ENCODE measurements at places on chromosomes 6 and 20.

GRCh38 chr6:53506872-53507271 lies 38.0 kb downstream of the GCLC start:
- no peak for DNase-seq

DNA sequence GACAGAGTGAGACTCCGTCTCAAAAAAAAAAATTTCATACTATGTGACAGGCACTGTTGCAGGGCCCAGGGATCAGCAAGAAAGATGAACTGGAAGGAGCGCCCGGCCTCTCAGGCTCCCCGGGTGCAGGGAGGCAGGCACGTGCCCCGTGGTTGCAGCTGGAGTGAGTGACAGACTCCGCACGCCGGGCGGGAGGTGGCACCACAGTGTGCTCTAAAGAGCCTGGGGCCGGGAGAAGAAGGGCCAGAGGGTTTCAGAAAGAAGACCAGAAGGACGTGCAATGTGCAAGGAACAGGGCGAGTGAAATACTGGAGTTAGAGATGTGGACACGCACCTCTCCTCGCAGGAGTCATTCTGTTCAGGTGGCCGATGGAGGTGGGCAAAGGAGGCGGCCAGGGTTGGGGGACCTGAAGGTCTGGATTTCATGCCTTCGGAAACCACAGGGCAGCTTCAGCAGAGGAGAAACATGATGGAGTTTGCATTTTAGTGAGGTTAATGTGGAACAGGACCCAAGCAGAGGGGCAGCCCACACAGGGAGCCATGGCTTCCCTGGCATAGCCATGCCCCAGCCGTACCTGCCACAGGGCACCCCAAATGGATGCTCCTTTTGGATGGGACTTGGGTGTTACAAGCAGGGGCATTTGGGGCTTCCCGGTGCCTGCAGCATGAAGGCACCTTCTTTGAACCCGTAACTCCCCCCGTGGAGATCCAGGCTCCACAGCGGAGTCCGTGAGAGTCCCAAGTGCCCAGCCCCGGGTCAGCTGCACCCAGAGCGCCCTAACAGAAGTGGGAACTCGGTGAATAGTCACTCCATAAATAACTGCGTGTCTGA lies 226.2 kb downstream of the ERMARD start:
- DNase-seq: no peak

DNA sequence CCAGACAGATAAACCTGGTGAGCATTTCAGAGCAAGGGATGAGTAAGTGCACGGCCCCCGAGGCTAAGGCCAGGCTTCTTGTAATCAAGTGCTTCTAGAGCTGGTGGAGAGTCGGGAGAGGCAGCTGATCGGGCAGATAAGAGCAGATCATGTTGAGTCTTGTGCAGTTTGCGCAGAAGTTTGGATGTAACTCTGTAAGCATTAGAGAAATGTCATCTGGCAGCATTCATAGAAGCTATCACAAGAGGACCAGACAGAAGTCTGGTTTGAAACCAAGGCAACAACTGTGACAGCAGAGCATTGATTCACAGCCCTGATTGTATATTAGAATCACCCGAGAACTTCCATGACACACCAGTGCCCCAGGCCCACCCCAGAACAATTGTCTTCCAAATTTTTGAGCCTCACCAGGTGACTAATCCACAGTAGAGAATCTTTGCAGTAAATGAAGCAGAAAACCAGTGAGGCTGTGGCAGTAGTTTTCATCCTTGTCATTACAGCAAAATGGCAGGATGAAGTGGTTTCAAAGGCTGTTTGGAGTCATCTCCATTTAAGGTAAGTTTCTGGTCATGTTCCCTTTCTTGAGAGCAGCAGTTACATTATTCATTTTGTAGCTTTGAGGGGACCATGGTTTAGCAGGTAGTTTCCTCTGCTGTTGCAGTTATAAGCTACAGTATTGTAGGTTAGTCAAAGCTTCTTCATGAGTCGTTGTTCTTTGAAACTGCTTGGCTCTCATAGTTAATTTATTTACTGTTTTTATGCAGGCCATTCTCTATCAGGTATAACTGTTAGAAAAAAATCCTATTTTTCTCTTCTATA lies 84.1 kb downstream of the RNF217 start:
- DNase-seq: no peak

DNA sequence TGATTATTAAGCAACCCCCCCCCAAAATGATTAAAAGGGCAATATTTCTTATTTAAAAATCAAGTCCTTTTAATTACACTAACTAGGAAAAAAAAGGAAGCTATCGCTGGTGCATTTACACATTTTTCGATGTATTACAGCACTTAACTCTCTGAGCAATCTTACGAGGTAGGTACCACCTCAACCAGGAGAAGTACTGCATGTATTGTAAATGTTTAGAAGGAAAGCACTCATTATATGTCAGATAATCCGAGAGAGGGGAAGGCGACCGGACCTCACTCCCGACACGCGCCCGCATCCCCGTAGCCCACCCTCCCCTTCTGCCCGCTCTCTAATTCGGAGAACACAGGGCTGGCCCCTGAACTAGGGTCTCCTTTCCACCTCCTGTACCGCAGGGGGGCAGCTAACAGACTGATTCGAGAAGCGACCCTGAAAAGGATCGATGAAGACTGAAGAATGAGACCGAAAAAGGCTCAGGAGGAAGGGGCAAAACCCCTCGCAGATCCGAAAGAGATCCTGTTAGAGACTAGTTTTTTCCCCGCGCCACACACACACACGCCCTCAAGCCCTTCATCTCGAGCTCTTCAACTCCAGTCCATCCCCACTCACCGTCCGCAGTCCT lies 337 bp downstream of the ESF1 start:
- DNase-seq: no peak

DNA sequence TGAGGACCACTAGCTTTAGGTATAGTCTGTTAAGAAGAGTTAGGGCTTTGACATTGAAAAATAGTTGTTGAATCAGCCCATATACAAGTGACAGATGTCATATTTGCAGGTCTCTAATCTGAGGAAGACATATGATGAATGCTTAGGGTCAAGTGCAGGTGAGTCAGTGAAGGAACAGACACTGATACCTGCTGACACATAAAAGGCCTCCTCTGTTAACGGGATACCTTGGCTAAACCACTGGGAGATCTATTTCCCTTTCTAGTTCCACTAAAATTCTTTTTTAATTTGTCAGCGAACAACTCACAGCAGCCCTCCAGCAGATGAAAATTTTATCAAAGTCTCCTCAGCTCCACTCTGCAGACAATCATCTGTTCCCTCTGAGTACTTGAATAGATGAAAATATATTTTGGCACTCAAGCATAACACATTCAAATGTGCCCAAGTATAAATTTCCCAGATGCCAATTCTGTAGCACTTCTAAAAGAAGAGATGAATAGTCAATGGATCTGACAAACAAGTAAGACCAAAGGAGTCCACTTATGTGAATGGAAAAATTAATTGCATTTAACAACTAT lies 154.0 kb downstream of the KIF16B start:
- DNase-seq: no peak

DNA sequence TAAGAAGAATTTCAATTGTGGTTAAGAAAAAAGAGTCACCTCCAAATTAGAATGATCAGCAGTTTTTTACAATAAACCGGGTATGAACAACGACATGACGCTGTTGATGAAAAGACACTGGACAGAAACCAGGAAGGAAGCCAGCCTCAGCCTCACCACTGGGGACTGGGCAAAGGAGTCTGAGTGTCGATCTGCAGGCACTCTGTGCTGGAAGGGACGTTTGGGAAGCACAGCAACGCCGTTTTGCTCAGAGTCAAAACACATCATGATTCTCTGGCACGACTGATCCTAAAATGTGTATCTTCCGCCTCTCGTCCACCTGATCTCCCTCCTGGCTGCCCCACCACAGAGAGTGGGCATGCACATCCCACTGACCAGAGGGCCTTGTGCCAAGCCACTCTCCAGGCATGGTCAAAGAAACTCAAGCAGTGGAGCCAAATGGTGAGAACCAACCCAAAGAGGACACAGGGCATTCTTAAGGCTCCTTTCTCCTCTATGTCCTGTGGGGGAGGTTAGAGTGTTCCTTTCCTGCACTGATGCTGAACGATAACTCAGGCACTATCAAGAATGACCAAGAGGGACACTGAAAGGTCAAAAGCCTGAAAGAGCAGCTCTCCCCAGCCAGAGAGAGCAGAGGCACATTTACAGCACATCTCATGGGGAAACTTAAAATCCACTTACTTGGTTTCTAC lies 68.8 kb downstream of the AGPAT4 start:
- DNase-seq: no peak

- no peak for DNase-seq
Observed at GRCh38 chr6:161137839-161138542, 135.9 kb downstream of the AGPAT4 start.

DNA sequence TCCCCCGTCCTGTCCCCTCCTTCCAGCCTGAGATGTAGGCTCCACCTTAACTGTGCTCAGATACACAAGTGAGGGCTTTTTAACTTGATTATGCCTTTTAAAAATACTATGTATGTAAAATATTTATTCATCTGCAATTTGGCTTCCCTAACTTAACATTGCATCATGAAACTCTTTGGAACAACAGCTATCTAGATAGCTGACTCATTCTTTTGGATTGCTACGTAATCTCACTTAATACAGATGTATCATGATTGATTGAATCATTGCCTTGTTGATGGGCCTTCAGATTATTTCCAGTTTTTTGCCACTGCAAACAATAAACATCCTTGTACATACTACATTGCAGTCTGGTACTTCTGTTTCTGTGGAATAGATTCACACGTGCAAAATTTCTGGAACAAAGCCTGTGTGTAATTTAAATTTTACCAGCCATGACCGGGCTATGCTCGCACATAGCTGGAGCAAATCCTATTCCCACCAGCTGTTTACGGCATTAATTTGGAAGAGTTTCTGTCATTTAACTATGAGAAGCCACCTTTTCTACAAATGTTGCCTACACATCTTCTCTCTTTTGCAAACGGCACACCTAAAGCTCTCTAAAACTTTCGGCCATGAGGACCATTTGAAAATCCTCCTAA lies 6.5 kb downstream of the PRND start:
- no peak for DNase-seq

GRCh38 chr6:39942903-39943580 lies 8.8 kb upstream of the MOCS1 start:
- DNase-seq: no peak

GRCh38 chr6:112560651-112561050 lies 213.5 kb downstream of the RFPL4B start:
- no peak for DNase-seq

- DNase-seq: no peak
Observed at GRCh38 chr20:39885975-39886649, 802.9 kb downstream of the MAFB start.

- no peak for DNase-seq
Observed at GRCh38 chr20:48293671-48294070, 508.4 kb upstream of the SULF2 start.

DNA sequence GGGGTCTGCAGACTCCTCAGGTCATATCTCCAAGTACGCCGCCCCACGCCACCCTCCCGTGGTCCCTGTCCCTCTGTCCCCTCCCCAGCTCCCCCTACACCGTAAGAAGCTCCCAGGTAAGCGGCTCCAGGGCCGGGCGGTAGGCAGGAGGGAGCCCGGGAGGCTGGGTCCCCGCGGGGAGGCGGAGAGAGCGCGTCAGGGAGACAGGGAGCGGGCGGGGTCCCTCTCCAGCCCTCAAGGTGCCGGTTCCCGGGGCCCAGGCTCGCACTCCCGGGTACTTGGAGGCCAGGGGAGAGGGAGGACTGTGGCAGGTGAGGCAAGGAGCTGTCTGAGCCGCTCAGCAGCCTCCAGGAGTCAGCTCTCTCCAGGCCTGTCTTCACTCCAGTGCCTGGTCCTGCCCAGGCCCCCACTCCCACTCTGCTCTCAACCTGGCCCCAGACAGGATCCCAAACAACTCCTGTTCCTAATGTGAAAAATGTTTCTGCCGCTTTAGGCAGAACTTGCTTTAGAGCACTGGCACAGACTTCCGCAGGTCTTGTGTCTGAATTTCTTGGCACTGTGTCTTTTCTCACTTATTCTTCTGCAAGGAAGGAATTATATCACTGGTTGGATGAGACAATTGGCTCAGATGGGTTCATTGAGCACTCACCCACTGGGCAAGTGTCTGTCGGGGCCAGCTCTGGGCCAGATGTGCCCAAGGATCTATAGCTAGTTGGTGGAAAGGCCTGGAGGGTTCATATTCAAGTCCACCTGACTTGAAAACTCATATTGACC lies 36.6 kb downstream of the HLA-G start:
- DNase-seq: no peak

GRCh38 chr6:36907781-36908180 lies 22.0 kb downstream of the C6orf89 start:
- DNase-seq: peak; percentile 28

DNA sequence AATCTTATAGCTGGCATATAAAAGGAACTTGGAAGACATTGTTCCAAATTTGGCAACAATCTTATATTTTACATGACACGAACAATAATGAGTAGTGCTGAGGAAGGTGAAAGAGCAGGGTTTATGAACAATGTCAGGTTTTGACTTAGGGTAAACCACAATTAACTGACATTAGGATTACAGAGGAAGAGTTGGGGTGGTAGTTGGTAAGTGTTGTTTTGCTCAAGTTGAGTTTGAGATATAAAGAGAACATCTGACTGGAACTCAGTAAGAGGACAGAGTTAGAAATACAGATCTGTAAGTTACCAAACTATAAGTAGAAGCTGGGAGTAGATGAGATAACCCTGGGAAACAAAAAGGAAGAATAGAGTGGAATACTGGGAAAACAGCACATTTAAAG lies 15.1 kb downstream of the RTN4IP1 start:
- DNase-seq: no peak

DNA sequence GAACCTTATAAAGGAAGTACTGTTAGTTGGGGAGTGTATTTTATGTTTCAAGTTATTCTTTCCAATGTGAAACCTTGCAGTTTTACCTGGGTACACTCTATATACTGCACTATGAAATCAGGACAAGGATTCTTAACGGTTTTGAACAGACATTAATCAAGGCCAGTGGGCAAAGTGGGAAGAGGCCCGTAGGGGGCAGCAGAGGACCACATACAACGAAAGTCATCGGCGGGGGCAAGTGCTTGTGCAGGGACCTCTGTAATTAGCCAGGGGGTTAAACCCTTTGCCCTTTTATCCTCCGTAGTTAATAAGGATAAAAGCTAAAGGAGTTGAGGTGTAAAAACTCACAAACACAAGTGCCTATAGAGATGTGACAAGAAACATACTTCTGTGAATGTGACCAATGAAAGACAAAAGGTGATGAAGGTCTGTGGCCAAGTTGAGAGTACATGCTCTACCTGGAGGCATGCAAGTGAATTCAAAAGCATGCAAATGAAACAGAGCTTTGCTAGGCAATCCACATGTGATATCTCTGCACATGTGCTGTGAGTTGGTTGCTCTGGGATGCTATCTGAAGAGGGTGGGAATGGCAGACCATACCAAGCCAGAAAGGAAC lies 392.7 kb upstream of the MAN1A1 start:
- DNase-seq: peak; percentile 43

DNA sequence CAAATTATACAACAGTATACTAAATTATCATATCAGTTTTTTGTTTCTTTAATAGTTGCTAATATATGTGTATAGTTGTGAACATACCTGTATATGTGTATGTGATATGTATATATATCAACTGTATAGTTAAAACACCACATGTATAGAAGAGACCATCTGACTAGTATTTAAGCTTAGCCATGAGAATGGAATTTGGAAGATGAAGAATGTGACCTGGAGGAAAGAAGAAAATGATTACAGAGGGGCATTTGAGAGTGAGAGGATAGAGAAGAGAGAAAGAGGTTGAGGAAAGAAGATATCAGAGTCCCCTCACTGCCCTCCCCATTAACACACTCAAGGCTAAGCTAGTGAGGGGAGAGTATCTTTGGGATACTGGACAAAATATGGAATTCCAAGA lies 335.9 kb downstream of the BCKDHB start:
- no peak for DNase-seq
